ENCODE measurements at places on chromosomes 5 and 9.

DNA sequence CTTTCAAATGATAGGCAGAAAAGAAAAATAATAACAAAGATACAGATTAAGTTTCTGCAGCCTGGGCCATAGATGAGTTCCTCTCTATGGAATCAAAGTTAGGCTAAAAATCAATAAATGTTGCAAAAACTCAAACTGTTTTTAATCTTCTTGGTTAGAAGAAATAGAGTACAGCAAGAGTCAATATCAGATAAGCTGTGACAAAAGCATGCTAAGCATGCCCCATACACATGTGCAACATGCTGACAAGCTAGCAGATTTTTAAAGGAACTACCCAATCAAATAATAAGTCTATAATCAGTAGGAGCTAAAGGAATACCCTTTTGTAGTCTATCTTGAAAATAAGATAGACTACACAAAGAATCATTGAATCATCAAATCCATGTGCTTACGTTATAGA lies 6.7 kb downstream of the ERP44 start:
- no peak for DNase-seq

DNA sequence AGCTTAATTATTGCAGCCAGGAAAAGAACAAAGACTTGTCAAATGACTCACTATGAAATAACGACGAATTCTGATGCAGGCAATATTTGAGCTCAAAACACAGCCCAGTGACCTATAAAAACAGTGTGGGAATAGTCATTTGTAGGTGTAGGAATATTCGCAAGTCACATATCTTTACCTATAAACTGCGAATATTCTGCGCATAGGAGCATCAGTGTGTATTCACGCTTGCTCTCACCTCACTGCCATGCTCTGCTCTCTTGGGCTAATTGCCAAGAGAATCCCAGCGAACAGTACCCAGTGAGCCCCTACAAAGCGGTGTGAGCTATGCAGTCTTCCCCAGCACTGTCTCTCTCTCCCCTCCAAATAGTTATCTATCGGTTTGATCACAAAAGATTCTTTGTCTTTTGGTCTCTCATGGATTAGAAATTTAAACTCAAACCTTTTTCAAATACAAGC lies 74.2 kb downstream of the ST8SIA4 start:
- DNase-seq, result no peak

- DNase-seq, result no peak
Measured at GRCh38 chr5:109718632-109719031, 28.9 kb downstream of the MAN2A1 start.

DNA sequence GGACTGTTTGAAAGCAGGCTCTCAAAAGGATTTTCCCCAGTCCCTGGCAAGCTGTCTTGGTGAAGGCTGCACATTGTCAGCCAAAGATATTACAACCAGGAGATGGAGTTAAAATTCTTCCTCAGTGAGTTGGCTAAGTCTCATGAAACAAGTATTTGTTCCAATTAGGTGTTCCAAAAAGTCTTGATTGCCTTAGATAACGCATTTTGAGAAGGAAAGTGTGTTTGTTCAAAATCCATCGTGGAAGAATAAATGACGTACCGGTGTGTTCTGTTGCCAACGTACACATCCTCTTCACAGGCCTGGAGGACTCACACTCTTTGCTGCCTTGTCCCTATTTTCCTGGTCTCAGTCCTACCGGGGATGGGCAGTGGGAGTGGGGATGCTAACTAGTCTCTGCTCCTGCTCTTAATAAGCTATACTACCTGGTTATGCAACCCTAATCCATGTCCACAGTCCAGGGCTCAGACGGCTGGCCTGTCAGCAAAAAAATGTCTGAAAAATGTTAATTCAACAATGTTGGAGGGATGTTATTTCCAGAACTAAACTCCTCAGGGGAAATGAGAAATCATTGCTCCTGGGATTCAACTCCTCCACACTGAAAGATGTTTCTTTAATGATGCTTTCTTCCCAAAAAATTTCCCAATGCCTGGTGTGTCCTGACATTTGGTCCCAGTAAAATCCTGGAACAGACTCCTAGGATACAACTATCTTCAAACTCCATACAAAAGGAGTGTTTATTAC lies 175.3 kb upstream of the KLF9 start:
- DNase-seq, result no peak

GRCh38 chr5:119179857-119180641 lies 109.2 kb downstream of the DMXL1 start:
- DNase-seq, result no peak

DNA sequence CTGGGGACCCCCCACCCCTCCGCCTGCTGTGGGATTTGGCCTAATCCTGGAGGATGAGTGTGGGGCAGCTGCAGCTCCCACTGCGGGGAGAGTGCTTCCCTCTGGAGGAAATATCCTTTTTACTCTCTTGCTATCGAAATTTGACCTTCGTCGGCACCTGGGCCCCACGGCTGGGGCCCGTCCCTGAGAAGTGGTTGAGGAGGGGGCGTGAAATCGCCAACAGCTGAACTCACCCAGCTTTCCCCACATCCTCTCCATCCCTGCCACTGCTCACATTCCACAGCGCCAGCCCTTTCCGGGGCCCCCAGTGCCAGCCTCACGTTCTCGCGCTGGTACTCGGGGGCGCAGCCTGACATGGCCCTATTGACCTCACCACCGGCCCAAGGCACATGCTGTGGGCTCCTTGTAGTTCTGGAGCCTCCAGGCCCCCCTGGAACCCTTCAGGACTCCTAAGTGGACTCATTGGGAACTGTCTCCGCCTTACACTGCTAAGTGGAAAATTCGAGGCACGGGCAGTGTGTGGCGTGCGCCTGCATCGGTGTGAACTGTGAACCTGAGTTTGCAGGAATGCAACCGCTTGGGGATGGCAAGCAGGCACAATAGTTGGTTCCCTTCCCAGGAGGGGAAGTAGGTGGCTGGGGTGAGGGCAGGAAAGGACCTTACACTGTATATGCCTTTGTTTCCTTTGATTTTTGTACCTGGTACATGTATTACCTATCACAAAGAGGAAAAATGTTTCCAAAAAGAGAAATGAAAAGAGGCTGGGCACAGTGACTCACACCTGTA lies 19.2 kb downstream of the FGFR4 start:
- DNase-seq, result no peak

All from NCI-H1694 treated with DMSO at 0.1 percent for 48 hours (cell line).